Tibial nerve (tissue), 4 donors: ENCODE measurements at places on chromosomes 12 and 14.
A peak's percentile ranks its signal among the peaks of the same experiment; 100 is the strongest.

DNA sequence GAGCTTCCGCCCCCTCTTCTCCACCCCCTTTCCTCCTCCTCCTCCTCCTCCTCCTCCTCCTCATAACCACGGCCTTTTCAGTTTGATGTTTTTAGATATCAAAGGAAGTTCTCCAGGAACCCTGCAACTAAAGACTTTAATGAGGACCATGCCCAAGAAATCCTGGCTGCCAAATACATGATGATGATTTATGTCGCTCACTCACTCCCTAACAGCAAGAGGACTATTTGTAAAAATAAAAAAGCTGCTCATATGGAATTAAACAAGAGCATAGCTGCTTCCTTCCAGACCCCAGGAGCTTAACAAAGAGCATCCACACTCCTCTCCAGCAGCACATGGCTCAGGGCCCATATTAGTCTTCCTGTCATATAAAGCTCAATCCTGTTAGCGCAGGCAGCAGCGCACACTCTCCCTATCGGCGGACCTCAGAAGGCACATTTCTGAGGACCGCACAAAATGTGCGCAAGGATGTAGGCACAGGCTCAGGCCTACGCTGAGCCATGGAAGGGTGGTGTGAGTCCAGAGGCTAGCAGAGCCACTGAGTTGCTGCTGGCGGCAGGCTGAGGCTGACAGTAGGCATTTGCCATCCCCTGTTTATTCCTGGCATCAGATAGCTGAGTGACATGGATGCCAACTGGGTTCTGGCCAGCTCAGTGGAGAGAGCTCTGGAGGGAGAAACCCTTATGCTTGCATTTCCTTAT is 232.8 kb downstream of the MSRB3 start:
- H3K36me3 ChIP-seq = no peaks in the 10 kb centered on the region
- no peaks in the 10 kb centered on the region for H3K4me1 ChIP-seq

DNA sequence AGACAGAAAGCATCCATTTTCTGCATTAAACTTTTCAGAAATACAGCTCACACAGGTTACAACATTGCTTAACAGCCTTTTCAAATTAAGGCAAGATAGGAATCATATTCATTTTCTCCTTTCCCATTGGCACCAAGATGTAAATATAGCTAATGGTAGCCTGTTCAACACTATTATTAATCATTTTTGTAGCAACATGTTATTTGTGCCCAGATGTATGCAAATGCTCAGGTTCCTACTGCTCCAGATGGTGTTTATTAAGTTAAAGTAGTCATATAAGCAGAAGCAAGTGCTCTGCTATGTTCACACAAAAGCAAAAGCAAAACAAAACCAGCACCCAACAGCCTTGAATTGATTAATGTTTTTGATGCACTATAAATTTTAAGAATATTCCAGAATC is 1110.6 kb downstream of the SLC6A15 start:
- H3K27me3 ChIP-seq = no peaks in the 10 kb centered on the region
- H3K4me3 ChIP-seq = no peak overlapping the region
- no peaks in the 10 kb centered on the region for H3K36me3 ChIP-seq
- no peak overlapping the region for H3K27ac ChIP-seq
- no peak for DNase-seq

GRCh38 chr12:121018860-121019617 is 2.8 kb upstream of the C12orf43 start:
- no peaks in the 10 kb centered on the region for H3K27me3 ChIP-seq
- peaks cover 15% of the 10 kb centered on the region for H3K4me1 ChIP-seq
- DNase-seq = no peak
- no peak overlapping the region for H3K27ac ChIP-seq

DNA sequence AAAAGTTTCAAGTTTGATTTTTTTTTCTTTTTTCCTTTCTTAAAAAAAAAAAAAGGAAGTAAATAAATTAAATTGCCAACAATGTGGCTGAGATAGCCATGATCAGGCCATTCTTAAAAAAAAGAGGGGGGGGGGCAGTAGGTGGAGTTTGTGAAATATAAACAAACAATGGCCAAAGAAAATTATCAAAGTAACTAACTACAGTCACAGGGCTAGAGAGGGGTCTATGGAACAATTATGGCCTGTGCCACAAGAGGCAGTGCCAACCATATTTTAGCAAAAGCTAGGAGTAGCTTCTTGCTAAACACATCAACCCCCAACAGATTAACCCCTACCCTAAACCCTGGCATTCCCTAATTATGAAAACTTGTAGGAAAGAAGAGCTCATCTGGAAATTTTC is 16.2 kb upstream of the SMARCC2 start:
- H3K4me1 ChIP-seq = no peaks in the 10 kb centered on the region
- H3K27ac ChIP-seq = no peak overlapping the region
- H3K4me3 ChIP-seq = no peak overlapping the region
- DNase-seq = no peak

DNA sequence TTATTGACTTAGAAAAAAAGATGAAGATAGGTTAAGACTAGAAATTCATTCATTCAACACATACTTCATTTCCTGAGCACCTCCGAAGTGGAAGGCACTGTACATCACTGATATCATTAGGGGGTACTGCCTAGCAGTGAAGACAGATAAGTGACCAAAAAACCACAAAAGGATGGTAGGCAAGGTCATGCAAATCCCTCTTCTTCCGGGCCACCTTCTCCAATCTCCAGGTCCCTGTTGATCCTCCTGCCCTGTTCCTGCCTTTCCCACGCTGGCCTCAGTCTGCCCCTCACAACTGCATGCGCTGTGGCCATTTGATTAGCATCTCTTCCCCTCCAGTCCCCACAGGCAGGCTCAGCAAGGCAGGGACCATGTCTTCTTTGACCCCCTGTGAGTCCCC is 60.8 kb downstream of the SETD3 start:
- no peak for DNase-seq
- no peak overlapping the region for H3K4me3 ChIP-seq
- no peaks in the 10 kb centered on the region for H3K36me3 ChIP-seq
- no peaks in the 10 kb centered on the region for H3K4me1 ChIP-seq

GRCh38 chr12:68067762-68068376 is 78.6 kb downstream of the IFNG-AS1 start:
- no peaks in the 10 kb centered on the region for H3K4me1 ChIP-seq
- H3K36me3 ChIP-seq = no peaks in the 10 kb centered on the region
- H3K27me3 ChIP-seq = no peaks in the 10 kb centered on the region
- no peak overlapping the region for H3K27ac ChIP-seq
- DNase-seq = no peak

DNA sequence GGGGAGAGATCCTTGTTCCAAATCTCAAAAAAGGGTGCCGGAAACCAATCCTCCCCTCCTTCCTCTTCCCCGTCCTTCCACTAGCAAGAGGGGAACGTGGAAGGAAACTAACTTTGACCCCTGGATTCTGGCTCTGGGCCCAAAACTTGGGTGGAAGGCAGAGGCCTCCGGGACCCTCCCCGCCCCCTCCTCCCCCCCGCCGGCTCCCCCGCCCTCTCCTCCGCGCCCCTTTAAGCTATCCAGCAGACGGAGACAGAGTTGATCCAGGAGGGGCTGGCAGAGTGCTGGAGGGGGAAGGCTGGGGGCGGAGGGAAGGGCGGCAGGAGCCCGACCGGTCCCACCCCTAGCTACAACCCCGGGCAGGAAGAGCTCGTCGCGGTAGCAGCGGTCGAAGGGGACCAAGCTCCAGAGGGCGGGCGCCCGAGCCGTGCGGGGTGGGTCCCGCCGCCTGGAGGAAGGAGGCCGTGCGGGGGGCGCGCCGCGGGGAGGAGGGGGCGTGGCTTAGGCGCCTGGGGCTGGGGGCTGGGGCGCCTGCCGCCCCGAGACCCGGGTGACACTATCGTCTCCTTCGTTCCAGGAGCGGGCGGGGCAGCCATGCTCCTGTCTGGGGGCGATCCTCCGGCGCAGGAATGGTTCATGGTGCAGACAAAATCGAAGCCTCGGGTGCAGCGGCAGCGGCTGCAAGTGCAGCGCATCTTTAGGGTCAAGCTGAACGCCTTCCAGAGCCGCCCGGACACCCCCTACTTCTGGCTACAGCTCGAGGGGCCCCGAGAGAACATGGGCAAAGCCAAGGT is at the start of gene NYNRIN:
TSS of gene NYNRIN (plus strand) at position 351 of the 794 bp plus-strand sequence. CDS start at position 595, 244 bp downstream.
- H3K4me3 ChIP-seq = peak within 1 kb of the TSS; percentile 74
- H3K27me3 ChIP-seq = no peaks in the 10 kb centered on the region
- no peak for DNase-seq
